ENCODE measurements at places on chromosomes 16 and 17.

- no peak for DNase-seq
Measured at GRCh38 chr17:60502145-60502544, 23.9 kb downstream of the APPBP2 start.

DNA sequence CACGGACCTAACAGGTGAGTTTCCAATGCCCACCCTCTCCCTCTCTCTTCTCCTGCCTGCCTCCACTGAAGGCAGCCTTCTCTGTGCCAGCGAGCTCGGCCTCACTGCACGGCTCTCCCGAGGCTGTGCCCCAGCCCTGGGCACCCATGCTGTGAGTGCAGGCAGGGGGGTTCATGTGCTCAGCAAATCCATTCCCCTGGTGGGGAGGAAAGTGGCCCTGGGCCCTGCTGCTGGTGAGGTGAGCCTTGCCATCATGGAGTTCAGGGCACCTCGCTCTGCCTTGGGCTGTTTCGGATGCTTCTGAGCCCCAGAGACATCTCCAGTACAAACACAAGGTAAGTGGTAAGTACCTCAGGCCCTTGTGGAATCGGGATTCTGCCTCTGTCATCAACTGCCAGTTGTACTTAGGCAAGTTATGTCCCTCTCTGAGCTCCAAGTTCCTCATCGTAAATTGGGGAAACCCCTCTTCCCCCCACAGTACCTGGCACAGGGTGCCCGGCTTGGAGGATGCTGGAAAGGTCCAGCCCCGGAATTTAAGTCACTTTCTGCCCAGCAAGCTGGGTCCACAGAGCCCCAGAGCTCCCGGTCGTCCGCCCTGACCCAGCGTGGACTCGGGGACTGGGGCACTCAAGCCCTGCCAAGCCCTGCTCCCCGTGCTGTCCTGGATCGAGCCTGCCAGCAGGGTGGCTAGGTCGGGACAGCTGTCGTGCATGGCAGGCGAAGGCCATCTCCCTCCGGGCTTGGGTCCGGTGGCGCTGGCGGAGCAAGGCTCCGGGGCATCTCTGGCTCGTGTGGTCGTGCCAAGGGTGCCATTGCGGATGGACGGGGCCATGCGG is 684 bp upstream of the NUDT16L1 start:
- DNase-seq = no peak

- DNase-seq = peak; percentile 33
Measured at GRCh38 chr17:77594416-77595209, 363.9 kb upstream of the TNRC6C start.

- DNase-seq = no peak
Measured at GRCh38 chr17:8019166-8019565, 16.8 kb downstream of the GUCY2D start.

DNA sequence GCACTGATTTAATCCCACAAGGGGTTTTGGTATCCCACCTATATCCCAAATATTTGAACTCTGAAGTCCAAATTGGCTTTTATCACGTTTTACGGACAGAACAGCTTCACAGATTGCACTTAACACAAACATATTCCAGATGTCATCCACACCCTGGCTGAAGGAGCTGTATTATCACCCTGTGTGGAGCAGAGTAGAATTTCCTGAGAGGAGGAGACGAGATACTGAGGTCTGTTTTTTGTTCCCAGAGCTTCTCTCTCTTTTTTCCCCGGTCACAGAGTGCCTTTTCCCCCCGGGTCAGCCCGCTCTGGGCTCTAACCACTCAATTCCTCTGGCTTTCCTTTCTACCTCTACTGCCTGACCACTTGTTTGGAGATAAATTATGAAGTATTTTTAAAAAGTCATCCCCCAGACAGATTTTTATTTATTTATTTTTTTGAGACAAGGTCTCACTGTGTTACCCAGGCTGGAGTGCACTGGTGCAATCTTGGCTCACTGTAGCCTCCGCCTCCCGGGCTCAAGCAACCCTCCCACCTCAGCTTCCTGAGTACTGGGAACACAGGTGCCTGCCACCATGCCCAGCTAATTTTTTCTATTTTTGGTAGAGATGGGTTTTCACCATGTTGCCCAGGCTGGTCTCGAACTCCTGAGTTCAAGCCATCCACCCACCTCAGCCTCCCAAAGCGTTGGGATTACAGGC is 30.7 kb downstream of the DNAH2 start:
- DNase-seq = no peak

DNA sequence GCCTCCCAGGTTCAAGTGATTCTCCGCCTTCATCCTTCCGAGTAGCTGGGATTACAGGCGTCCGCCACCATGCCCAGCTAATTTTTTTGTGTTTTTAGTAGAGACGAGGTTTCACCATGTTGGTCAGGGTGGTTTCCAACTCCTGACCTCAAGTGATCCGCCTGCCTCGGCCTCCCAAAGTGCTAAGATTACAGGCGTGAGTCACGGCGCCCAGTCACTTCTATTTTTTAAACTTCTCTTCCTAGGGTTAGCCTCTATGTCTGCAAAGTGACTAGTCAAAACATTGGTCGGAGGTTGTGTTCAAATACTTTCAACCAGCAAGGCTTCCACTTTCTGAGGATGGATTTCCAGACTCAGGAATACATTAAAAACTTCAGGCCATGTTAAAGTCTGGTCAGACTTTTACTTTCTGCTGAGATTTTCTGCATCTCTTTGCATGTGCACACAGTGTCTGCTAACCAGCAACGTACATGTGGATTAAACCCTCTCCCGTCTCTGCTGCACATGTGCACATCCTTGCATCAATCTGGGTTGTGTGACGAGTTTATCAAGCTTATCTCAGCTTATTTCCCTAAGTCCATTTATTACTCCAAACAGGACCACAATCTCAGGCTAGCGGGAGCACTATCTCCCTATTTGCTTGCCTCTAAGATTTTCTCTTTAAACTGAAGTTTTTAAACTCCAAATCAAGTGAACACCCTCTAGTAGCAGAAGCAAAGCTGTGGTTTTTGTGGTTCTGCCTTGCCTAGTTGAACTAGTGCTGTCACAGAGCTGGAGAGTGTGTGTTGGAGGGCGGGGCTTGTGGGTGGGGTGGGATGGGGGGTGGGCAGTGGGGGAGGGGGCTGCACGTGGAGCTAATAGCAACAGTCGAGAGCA is 525.2 kb upstream of the GOT2 start:
- peak; percentile 2 for DNase-seq

DNA sequence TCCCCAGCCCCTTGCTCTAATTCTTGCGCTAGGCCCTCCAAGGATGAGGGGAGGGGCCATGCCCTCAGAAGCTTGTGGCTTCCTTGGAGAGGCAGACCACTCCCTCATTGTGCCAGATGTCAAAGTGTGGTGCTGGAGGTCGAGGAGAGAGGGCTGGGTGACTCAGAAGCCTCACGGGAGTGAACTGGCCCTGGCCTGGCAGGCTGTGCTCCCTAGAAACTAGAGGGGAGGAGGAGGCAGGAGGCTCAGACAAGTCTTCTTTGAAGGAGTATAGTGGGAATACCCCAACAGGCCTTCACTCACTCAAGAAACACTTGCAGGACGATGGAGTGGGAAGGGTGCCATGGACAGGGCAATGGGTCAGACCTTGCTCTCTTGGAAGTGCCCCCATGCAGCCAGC is 18.5 kb downstream of the ANKRD40 start:
- DNase-seq = no peak

DNA sequence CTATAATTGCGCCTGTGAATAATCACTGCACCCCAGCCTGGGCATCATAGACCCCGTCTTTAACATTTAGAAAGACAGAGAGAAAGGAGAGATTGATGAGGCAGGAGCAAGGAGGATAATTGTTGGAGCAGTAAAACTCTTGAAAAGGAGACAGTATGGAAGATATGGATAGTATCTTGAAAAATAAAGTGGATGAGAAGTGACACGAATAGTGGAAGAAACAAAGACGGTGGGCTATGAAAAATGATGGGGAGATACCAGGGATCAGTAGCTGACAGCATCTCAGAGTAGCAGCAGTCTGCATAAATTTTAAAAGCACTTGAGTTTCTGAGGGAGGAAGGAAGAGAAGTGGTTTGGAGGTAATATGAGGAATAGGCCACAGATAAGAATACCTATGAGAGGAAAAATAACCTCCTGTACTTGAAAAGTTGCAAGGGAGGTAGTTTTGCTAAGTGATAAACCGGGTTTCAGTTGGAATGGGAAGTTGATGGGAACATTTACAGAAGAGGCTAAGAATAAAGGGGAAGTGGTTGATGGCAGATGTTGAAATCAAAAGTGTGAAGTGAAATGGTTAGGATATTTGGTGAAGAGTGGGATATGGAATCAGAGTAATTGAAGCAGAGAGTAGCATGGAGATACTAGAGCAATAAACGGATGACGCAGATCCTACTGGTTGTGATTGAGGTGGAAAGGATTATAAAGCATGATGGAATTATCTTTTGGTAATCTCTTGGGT is 1.8 kb upstream of the PPM1D start:
- DNase-seq = no peak

GRCh38 chr17:41806685-41807445 is 4.9 kb downstream of the P3H4 start:
- DNase-seq = no peak

DNA sequence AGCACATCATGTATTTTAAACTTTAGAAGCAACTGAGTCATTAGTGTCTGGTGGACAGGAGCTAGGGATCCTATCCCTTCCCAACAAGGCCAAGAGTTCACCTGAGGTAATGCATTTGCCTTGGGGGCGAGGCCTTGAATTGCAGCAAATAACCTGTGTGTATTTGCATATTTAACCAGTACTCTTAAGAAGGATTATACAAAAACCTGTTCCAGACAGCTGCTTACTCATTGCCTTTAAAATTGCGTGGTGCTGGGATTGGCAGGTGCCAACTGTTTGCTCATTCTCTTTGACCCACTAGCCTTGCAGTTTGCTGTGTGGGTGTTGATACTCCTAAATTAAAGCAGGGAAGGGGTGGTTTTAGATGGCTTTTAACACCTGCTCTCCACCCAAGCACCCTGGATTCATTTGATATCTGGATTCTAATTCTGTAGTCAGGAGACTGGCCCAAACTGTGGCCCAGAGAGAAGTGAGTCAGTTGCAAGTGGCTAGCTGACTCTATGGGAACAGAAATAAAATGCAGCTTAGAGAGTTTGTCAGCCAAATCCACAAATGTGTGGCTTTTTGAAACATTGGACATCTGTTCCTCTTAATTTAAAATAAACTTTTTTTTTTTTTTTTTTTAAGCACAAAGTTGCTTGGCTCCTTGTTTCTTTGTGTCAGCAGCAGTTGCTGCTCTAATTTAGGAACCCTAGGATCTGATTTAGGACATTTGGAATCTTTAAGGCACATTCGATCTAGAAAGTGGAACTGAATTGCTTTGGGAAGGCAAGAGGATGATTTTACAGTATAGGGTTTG is 46.9 kb downstream of the TUBD1 start:
- peak; percentile 64 for DNase-seq

GRCh38 chr17:82864713-82865248 is 25.0 kb upstream of the ZNF750 start:
- DNase-seq = no peak

GRCh38 chr16:11624636-11625607 is 38.2 kb upstream of the LITAF start:
- DNase-seq = no peak

DNA sequence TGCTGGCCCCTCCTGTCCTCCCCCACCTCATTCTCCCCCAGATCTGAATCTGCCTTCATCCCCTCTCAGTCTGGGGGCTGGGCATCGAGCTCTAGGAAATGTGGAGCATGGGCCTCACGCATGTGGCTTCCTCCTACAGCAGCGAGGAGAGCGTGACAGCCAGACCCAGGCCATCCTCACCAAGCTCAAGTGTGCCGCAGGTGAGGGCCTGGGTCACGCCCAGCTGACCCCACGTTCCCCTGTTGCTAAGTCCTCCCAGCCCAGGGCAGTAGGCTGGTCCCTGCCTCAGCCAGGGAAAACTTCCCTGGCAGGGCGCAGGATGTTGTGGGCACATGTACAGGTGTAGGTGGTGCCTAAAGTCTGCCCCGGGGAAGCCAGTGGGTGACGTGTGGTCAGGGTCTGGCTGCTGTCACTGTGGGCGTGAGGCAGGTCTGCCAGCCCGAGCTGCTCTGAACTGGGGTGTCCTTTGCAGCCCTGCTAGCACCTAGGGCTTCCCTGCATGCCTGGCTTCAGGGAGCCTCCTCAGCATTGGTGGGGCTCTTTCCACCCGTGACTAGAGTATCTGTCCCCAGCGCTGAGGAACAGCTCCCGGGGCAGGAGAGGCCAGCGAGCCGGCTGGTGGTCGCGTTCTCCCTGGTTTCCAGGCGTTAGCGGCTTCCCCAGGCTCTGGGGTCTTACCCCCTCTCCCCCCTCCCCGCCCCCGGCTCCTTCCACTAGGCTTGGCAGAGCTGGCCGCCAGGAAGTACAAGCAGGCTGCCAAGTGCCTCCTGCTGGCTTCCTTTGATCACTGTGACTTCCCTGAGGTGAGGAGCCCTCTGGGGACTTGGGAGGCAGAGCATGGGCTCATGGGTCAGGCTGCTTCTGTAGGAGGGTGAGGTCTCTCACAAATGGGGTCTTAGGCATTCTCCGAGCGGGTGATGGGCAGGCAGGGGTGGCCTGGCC is 3.6 kb downstream of the GPS1 start:
- DNase-seq = no peak
